ENCODE measurements at places on chromosomes 3 and 15. TPM values are rescaled to one million over a fixed set of nuclear protein-coding genes. Genes with fewer than 3 reads are reported as not detected.

- DNase-seq = no peak
These were observed 19.9 kb downstream of the RPLP1 start for GRCh38 chr15:69472562-69472961.

DNA sequence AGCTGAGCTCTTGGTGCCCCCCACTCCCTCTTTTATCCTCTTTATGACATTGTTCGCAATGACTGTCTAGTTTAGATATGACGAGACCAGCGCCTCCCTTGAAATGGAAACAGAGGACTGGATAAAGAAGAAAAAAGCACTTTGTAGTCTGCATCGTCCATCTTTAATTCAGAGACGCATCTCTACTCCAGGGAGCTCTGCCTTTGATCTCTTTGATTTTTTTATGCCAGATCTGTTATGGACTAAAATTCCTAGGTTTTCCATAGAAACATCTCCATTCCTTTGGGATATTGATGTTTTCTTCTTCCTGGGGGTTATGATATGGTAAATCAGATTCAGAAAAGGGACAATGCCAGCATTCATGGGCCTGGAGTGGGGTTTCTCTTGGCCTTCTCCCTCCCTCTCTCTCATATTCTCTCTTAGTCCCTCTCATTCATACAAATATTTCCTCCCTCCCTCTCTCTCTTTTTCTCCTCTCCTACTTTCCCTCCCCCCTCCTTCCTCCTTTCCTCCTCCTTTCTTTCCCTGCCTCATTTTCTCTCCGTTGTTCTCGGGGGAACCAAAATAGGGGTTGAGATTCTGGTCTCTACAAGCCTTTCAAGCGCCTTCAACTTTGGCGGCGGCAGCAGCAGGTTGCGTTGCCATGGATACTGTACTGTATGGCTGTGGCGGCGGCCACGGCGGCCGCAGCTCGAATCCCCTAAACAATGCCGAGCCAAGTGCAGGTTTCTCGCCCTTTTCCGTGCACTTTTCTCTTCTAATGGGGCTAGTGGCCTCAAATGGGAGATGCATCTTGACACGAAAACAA is 45.5 kb downstream of the ZIC4 start:
- no peak for DNase-seq

Gene FSTL1
- 34.4 TPM for total RNA-seq

DNA sequence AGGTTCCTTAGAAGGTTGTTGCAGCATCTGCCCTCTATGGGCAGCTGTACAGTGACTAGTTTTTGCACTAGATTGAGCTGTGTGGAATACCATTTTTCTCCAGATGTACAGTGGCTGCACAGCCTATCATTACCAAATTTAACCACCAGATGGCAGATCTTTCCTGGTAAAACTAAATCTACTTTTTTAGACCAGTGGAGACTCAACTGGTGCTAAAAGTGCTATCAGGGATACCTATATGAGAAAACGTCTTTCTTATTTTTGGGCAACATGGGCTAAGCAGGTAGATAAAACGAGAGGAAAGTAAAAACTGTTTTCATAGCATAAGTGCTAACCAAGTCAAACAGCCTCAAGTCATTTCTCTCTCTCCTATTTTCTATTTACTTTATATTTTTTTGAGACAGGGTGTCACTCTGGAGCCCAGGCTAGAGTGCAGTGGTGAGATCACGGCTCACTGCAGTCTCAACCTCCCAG is 21.2 kb downstream of the IGSF10 start:
- DNase-seq = no peak

DNA sequence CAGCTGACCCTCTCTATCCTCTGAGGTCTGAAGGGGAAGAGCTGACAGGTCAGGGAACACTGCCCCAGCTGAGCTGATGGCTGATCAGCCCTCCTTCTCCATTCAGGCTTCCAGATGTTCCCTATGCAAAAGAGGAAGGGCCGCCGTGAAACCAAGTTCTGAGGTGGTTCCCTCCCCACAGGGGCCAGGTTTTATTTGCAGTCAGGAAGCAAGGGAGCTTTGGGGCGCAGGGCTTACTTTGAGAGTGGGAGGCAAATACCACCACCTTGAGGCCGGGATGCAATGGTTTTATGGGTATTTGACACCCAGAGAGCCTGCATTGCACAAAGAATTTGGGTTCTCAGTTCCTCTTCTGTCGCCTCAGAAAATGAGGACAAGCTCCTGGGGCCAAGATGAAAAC is 186.9 kb downstream of the ARRDC4 start:
- no peak for DNase-seq

- DNase-seq = no peak
These were observed 62.9 kb downstream of the ATG7 start for GRCh38 chr3:11335056-11335608.

GRCh38 chr3:88005066-88005465 is 53.7 kb downstream of the CGGBP1 start:
- DNase-seq = no peak

DNA sequence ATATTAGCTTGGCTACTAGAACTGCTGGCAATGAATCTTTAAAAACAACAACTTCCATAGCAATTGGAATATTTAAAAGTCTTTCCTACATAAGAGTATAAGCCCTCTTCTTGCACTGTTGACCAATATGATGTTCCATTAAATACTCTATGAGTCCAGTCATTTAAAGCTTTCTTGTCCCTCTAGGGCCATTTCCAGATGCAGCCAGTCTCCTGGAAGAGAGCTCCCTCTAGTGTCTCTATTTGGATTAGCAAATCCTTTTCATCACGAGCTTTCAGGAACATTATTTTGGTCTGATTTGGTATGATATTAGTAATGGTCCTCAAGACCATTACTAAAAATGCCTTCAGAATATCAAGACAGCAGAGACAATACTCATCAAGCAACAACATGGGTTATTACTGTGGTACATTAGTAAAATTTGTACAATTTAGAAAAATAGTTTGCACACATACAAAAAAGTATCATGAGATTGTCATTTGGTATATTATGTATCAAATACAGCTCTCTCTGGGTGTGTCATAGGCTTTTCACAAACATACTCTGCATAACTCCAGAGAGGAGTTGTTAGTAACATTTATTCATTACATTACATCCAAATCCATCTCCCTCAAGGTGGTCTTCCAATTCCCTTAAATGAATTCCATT is 101.3 kb downstream of the DPH6 start:
- no peak for DNase-seq

Gene VGLL4
- 52.7 TPM for total RNA-seq

DNA sequence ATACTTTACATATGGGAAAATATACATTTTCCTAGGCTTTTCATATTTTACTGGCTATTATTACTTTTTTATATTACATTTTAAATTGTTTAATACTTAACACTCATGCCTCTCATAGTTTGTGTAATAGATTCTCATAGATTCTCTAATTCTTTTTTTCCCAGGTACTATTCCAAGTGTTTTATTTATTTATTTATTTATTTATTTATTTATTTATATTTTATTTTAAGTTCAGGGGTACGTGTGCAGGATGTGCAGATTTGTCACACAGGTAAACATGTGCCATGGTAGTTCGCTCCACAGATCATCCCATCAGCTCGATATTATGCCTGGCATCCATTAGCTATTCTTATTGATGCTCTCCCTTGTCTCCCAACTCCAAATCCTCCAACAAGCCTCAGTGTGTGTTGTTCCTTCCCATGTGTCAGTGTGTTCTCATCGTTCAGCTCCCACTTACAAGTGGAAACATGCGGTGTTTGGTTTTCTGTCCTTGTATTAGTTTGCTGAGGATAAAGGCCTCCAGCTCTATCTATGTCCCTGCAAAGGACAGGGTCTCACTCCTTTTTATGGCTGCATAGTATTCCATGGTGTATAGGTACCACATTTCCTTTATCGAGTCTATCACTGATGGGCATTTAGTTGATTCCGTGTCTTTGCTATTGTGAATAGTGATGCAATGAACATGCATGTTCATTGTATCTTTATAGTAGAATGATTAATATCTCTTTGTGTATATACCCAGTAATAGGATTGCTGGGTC is 205.4 kb upstream of the P2RY1 start:
- no peak for DNase-seq

DNA sequence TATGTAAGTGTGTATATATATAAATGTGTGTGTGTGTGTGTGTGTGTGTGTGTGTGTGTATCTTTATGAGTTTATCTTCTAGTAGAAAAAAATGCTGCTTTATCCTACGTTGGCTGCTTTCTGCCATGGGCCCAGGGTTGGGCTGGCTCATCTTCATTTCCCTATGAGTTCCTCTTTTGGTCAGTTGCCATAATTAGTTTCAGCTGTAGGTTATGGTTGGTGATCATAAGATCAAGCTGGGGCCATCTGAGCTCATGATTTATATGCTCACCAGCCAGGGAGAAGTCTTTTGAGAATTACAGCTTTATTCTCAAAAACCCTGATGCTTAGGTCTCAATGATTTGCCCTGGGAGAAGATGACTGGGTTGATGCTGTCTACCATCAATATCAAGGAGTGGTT is 775.8 kb upstream of the ARPP21 start:
- DNase-seq = no peak

DNA sequence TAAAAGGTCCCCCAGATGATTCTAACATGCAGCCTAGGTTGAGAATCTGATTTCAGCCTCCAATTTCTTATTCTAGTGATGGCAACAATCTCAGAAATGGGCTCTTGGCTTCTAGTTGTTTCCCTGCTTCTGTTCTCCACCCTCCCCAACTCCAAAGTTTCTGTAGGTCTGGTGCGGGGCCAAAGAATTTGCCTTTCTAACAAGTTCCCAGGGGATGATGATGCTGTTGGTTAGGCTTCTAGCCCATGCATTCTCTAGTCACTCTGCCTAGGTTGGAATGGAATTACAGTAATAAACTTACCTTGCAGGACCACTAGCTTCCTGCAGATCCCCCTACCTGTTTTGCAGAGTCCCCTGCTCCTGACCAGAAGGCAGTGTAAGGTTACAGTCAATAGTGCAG is 103.2 kb upstream of the PPP2R3A start:
- DNase-seq = no peak

Gene GXYLT2
- 12.6 TPM for total RNA-seq

DNA sequence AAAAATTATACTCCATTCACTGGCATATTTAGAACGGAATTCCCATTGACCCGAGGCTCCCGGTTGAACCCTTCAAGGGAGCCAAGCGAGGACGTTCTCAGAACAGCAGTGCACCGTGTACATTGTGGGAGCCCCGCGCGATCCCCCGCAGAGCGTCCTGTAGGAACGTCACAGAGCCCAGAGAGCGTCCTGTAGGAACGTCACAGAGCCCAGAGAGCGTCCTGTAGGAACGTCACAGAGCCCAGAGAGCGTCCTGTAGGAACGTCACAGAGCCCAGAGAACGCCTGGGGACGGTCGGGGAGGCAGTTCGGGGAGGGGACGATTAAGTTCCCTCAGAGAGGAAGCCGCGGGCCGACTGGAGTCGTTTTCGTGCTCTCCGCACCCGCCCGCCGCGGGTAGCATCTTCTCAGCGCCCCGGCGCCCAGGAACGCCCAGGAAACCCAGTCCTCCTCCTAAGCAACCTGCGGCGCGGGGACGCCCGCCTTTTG is 506 bp upstream of the ATP1B3 start:
- peak; percentile 71 for DNase-seq

DNA sequence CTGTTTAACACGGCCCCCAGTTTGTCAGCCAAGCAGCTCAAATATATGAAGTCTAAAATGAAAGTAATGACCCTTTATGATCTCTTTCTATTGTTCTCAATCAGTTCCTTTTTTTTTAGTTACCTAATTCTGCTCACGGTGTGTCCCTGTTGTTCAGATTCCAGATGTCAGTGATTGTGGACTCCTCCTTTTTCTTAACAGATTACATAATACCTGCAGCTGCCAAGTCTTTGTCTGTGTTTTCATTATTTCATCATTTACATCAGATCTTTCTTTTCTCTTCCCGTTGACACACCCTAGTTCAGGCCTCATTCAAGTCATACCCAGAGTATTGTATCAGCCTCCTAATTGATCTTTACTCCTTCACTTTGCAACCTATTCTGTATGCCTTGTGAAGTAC is 56.1 kb upstream of the SKIL start:
- no peak for DNase-seq

Gene CATSPER2
- total RNA-seq = 11.8 TPM

Data from left colon (tissue), 2 donors.